ENCODE measurements at places on chromosomes 2 and 18.

GRCh38 chr18:67363694-67364093, 152.8 kb downstream of the DSEL start:
- H3K27me3 ChIP-seq, result no peaks in the 10 kb centered on the region
- H3K36me3 ChIP-seq, result no peaks in the 10 kb centered on the region
- no peak overlapping the region for H3K4me3 ChIP-seq
- no peaks in the 10 kb centered on the region for H3K4me1 ChIP-seq
- H3K27ac ChIP-seq, result no peak overlapping the region

DNA sequence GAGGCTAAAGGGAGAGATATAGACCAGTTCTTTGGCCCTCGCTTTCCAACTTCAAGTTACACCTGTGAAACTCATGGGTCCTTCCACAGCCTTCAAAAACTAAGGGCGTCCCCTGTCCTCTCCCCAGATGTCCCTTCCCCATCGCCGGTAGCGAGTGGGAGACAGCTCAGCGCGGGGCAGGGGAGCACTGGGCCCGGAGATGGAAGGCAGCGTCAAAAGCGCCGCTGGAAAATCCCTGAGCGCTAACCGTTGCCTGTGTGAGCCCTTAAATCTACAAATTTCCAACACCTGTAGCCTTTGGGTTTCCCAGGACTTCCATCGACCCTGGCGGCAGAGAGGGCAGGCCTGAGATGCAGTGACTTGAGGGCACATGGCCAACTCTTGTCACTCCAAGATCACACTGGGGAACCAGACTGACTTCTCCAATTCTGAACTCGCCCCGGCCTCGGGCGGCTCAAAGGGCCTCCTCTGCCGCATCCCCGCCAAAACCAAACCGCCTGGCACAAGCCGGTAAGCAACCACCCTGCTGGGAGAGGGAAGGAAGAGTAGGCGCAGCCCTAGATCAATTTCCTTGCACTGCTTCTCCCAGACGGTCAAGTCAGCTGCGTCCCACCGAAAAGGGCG, 879 bp upstream of the EPAS1 start:
- peak overlapping the region; percentile 83 for H3K4me3 ChIP-seq
- H3K36me3 ChIP-seq, result no peaks in the 10 kb centered on the region
- no peaks in the 10 kb centered on the region for H3K27me3 ChIP-seq
- H3K27ac ChIP-seq, result peak overlapping the region; percentile 93
- DNase-seq, result peak; percentile 84

DNA sequence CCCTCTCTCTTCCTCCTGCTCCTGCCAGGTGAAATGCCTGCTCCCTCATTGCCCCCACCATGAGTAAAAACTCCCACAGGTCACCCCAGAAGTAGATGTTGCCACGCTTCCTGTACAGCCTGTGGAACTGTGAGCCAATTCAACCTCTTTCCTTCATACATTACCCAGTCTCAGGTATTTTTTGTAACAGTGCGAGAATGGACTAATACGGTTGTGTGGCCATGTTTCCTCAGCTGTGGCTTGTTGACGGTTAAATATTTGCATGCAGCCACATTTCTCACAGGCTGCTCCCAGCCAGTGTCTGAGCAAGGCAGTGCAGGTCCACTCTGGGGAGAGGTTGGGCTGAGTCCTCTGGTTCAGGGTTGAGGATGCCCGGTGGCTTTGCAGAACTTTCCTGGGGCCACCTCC, 27.8 kb upstream of the COPS8 start:
- DNase-seq, result no peak
- no peaks in the 10 kb centered on the region for H3K36me3 ChIP-seq
- H3K4me3 ChIP-seq, result no peak overlapping the region
- H3K27ac ChIP-seq, result no peak overlapping the region
- peaks cover 4% of the 10 kb centered on the region for H3K4me1 ChIP-seq

GRCh38 chr18:25496544-25496943, 144.6 kb upstream of the ZNF521 start:
- no peaks in the 10 kb centered on the region for H3K36me3 ChIP-seq
- no peak for DNase-seq
- no peaks in the 10 kb centered on the region for H3K4me1 ChIP-seq
- H3K27ac ChIP-seq, result no peak overlapping the region

DNA sequence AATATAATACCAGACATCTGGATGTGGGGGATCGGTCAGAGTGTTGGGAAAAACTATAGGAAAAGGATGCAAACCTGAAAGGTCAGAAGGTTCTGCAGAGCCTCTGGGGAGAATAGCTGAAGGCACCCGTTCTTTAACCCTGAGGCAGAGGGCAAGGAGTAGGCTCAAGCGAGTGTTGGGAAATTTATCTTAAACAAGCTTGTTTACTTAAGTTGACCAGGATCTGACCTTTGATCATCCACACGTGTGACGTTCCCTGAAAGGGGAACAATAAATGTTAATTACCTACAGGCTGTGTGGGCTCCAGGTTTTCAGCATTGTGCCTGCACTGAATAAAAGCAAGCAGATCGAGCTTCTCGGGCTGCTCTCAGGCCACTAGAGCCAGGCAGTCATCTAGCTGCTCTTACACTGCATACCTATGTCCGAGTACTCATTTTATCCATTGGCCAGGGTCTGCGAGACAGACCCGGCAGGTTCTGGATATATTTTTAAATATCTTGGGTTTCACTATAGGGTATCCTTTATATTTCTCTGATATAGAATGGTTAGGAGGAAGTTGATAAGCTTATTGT, 400.6 kb upstream of the CHST9 start:
- DNase-seq, result no peak
- no peak overlapping the region for H3K27ac ChIP-seq
- no peaks in the 10 kb centered on the region for H3K27me3 ChIP-seq
- H3K36me3 ChIP-seq, result no peaks in the 10 kb centered on the region
- no peak overlapping the region for H3K4me3 ChIP-seq

Data from upper lobe of right lung (tissue), 1 donor.